Cortex of kidney (tissue), 1 donor: ENCODE measurements at places on chromosomes 5 and 9.

- DNase-seq, result no peak
These were observed 47.5 kb downstream of the SAXO1 start for GRCh38 chr9:18985464-18985951.

- DNase-seq, result no peak
These were observed 60.1 kb upstream of the NMUR2 start for GRCh38 chr5:152465140-152465539.

DNA sequence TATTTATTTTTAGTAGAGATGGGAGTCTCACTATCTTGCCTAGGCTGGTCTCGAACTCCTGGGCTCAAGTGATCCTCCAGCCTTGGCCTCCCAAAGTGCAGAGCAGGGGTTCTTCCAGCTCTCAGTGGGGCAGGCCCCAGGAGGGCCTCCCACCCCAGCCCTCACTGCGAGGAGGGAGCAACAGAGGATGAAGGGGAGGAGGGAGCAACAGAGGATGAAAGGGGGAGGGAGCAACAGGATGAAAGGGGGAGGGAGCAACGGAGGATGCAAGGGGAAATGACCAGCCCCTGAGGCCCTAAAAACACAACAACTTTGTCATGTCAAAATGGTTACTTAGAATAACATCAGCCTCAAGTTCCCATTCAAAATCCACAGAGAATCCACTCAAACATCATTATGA lies 10.0 kb downstream of the TRIM14 start:
- no peak for DNase-seq

DNA sequence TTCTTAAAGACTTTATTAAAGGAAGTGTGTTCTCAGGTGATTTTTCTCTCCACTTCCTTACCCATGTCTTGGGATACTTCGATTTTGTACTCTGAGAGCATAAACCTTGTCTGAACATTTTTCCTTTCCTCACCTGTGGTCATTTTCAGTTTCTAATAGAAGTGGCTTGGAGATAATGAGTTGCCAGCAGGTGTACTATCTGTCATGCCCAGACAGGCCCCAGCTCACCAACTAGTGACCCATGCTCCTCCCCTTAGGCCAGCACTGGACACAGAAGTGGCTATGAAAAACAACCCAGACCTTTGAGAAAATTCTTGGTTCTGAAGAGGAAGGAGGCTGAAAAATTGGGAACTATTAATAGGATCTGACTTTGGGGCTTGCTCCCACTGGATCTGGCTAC lies 49.2 kb upstream of the SMIM32 start:
- no peak for DNase-seq

- no peak for DNase-seq
These were observed 27.3 kb downstream of the NR6A1 start for GRCh38 chr9:124743686-124744348.

- DNase-seq, result no peak
These were observed at the start of gene LARP1 for GRCh38 chr5:154755361-154756008. TSS of gene LARP1 (plus strand) at chr5:154755377. CDS start at chr5:154755758, 381 bp downstream.
